Mesothelial cell of epicardium (in vitro differentiated cells): ENCODE measurements at places on chromosomes 12 and 14.
A peak's percentile ranks its signal among the peaks of the same experiment; 100 is the strongest.

GRCh38 chr12:132308853-132309595 is 20.4 kb downstream of the GALNT9 start:
- DNase-seq: no peak

DNA sequence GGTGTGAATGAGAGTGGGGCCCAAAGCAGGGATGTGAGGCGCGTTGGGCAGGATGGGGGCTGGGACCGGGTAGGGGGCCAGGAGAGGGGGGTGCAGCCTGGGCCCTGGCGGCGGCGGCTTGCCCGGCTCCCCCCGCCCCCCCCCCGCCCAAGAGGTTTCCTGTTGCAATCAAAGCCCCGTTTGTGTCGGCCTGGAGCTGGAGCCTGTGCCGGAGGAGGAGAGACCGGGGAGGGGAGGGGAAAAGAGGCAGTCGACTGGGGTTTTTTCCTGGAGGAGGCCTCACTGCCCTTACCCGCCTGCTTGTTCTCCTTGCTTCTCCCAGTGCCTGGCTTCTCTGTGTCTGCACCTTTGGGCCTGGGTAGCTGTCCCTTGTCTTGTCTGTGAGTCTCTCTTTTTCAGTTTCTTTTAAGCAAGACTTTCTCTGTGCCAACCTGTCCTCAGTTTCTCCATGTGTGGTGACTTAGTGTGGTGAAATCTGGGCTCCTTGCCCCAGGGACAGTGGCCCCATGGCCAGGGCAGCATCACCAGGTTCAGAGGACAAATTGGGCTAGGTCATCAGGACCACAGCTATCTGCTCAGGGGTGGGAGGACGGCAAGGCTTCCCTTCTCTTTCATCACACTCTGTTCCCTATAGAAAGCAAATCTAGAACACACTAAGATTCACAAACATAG is 8.5 kb downstream of the RARG start:
- no peak for DNase-seq

GRCh38 chr12:90106568-90106967 is 397.9 kb upstream of the ATP2B1 start:
- DNase-seq: no peak

- no peak for DNase-seq
Observed at GRCh38 chr14:62934439-62934838, 110.8 kb downstream of the KCNH5 start.

DNA sequence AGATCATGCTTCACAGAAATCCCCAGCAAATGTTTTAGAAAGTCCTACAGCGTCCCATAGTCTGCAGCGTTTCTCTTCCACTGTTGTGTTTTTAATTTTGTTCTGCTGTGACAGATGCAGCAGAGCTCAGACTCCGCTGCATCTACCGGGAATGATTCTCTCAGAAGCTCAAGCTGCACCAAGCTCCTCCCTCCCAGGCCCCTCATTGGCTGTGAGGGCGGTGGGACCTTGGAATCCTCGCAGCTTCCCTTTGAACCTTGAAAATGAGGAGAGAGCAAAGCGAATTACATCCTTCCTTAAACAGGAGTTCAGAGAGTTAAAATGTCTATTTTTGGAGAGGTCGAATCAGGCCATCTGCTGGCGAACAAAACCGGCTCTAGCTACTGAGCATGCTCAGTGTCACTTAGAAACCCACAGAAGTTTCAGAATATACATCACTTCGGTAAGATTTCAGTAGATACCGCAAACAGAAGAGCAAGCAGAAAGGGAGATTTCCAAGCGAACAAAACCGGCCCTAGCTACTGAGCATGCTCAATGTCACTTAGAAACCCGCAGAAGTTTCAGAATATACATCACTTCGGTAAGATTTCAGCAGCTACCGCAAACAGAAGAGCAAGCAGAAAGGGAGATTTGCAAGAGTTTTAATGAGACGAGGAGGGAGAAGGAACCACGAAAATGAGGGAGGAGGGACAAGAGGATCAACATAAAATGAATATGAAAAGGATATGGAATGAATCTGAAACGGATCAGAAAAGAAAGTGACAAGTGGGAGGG is at the start of gene ABCD2:
Gene ABCD2 (minus strand): TSS at position 144 of the 774 bp plus-strand sequence. CDS start 188 bp downstream, outside the sequence.
- peak; percentile 32 for DNase-seq

DNA sequence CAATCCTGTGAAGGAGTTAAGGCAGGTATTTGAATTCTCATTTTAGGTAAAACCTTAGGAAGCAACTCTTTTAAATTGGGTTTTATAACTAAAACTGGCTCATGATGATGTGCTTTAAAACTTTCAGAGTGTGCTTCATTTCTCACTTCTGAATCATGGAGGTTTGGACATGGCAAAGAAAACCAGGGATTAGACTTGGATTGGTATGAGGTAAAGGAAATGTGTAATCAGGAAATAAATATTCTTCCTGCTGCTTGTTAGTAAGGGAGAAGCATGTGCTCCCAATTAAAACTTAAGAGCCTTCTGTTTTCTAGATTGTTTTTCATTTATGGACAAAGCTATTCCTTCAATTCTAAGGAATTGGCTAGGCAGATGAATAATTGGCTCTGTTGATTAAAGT is 57.4 kb downstream of the FBXO33 start:
- no peak for DNase-seq

GRCh38 chr14:49586673-49587460 is 687 bp upstream of the RPS29 start:
- no peak for DNase-seq

DNA sequence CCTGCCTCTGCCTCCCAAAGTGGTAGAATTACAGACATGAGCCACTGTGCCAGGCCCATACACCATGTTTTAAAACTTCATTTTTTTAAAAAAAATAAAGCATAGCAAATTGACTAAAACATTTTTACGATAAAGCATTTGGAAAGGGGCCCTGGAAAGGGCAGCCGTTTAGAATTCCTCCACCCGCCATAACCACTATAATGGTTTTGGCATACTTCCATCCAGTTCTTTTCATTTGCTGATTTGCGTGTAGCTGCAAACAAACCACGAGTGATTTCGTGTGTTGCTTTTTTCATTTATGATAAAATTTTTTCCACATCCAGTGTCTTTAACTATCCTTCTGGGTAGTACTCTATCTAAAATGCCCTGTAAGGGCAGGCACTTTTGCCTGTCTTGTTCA is 91.8 kb upstream of the RIN3 start:
- DNase-seq: no peak

- DNase-seq: no peak
Observed at GRCh38 chr14:60758885-60759284, 24.3 kb downstream of the MNAT1 start.
